Left hindlimb (tissue), 1 donor: ENCODE measurements at places on chromosomes 13 and 19.
A peak's percentile ranks its signal among the peaks of the same experiment; 100 is the strongest.

DNA sequence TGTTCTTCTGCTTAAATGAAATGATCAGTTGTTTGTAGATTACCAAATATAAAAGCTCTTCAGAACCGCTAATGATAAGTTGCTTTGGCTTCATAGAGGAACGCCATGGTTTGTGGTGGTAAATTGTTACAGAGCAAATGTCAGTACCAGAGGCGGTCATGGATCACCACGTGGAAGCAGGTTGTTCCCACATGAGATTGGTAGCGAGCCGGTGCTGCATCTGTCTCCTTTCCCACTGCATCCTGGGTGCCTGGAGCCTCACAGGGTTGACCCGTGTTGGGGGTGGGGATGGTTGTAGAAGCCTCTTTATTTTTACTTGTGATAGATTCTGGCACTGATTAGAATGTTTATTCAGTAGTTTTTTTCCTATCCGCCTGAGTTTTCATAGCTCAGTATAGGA, 14.7 kb downstream of the GARRE1 start:
- DNase-seq, result peak; percentile 62

DNA sequence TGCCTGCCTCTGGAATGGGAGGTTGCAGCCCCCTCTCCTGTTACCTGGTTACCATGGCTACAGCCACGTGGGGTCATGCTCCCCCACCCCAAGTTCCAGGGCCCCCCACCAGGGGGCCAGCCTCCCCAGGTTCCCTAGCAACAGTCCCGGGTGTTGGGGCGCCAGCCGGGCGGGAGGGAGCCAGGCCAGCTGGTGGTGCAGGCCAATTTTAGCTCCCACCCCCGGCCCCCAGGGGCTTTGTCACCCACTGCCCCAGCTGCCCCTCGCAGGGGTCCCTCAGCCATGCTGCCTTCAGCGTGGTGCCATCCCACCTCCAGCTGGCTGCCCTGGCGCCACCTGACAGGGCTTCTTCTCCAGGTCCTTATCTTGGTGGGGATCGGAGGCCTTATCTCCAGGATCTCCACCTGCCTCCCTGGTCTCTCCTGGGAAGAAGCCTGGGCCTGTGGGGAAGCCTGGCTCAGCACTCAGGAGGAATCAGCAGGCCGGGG, 3.0 kb downstream of the MARK4 start:
- no peak for DNase-seq

GRCh38 chr13:49859560-49859959, 67.1 kb upstream of the KPNA3 start:
- DNase-seq, result no peak

DNA sequence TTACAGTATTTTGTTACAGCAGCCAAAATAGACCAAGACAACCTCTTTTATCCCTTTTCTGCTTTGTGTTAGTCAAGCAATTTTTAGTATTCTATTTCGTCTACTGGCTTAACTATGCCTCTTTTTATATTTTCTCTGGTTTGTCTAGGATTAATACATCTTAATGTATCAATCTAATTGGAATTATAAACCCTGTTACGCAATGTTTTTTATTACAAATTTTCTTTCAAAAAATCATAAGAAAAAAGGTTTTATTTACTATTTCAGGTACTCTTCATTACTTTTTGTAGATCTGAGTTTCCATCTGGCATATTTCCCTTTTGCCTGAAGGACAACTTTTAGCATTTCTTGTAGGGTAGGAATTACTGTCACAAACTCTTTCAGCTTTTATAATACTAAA, 275.3 kb downstream of the DIAPH3 start:
- DNase-seq, result no peak

DNA sequence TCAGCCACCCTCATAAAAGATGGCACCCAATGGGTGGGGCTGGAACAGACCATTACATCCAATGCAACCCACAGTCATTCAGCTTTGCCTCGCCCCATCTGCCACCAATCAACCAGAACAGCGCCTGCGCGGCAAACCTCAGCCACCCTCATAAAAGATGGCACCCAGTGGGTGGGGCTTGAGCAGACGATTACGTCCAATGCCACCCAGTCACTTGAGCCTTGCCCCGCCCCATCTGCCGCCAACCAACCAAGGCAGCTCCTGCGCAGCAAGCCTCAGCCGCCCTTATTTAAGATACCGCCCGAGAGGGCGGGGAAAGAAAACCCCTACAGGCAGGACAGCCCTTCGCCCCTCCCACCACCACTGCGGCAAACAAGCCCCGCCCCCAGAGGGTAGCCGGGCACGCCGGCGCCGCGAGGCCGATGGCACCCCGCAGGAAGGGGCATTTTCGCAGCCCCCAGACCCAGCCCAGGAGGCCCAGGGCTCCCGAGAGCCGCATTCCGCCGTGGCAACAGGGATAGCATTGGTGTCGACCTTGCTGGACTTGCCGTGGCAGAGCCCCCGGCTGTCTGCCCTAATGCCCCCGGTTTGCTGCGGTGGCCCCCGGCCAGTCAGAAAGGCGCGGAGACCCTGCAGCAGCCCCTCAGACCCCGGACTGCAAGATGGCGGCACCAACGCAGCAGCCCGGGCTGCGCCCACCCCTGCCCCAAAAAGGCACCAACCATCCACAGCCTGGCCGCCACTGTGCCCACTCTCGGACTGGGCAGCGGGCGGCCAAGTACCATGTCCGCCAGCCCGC, 675 bp downstream of the PEG3 start:
- DNase-seq, result peak; percentile 97

- no peak for DNase-seq
Measured at GRCh38 chr13:80630685-80631121, 289.8 kb upstream of the SPRY2 start.

DNA sequence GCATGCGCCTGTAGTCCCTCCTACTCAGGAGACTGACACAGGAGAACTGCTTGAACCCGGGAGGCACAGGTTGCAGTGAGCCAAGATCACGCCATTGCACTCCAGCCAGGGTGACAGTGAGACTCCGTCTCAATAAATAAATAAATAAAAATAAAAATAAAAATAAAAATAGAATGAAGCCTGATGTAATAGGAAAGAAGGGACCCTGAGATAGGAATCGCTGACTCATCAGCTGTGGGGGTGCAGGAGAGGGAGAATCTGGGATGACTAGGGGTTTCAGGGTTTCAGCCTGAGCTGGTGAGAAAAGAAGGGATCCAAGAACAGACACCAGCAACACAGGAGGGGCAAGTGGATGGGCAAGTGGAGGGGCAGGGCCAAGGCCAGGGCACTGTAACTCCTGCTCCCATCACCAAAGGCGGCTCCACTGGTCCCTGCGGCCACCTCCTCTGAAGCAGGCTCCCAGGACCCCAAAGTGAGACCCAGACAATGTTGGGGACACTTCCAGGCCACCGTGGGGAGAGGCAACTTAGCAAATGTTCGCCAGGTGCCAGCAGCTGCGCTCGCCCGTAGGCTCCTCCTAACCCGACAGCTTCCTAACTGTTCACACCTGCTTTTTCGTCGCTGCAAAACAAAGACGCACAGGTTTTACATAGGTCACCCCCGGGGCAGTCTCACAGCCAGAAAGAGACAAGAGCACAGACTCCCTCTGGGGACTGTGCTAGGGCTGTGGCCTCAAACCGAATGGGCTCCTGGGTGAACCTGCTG, 1.2 kb downstream of the HAUS8 start:
- no peak for DNase-seq

DNA sequence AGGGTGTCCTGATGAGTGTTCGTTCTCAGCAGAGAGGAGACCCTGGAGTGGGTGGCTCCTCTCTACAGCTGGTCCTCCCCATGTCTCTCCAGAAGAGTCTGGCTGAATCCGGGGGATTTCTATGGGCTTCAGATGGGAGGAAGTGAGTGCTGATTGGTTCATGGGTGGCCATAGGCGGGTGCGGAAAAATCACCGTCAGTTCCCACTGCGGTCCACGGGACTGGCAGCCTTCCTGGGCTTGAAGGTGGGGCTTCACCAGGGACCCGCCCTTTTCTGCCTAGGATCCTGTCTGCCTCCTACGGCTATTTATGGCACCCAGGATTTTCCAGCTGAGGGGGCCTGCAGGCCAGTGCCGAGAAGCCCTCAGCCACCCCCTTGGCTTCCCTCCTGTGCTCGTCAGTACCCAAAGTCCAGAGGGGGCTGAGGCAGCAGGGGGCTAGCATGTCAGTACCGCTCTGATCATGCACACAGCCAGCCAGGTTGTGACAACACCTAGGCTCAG, 18.4 kb downstream of the CPB2 start:
- DNase-seq, result no peak

DNA sequence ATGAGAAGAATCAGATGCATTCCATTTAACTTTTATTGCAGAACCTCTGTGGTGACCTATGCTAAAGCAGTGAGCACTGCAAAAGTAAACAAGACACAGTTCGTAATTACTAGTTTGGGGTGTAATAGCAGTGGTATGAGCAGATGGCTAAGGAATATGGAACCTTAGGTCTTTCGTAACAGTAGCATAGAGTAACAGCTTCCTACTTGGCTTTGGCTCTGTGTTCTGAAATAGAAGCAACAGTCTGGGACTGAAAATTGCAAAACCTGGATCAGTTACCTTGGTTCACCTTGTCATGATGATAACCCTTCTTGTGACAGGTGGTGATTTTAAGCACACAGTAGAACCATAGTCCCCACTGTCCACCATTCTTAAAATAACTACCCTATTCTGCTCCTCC, 303.4 kb downstream of the GPC6 start:
- no peak for DNase-seq

DNA sequence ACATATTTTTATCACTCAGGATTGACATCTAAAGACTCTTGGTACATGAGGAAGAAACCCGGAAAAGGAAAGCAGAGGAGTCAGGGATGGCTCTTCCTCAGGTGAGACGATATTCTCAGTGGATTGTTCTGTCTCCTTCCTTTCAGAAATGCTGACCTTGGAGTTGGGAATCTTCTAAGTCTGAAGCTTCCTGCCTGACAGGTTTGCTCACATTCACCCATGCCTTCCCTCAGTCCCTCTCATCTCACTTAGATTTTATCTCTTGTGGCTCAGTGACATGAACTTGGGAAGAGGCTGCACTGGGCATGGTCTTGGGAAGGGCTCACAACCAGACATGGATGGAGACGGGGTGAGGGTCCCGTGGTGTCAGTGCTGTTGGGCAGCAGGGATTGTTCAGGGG, 6.7 kb downstream of the ZNF525 start:
- DNase-seq, result no peak

- DNase-seq, result no peak
Measured at GRCh38 chr13:110436276-110436675, 125.2 kb downstream of the RAB20 start.

DNA sequence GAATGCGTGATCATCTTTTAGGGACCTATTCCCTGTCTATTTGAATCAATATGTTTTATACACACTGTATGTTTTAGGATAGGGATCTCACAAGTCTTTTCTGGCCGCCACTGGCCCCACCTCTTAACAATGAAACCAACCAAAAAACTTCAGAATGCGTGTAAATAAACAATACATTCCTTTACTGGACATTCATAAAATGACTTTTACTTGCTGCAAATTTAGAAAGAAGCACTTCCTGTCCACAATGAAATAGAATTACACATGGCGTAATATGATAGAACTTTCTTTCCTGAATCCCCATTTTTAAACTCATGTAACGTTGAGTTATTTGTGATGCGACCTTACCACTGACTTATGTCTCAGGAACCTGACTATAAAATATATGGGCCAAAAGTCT, 233.6 kb downstream of the SLITRK6 start:
- no peak for DNase-seq

DNA sequence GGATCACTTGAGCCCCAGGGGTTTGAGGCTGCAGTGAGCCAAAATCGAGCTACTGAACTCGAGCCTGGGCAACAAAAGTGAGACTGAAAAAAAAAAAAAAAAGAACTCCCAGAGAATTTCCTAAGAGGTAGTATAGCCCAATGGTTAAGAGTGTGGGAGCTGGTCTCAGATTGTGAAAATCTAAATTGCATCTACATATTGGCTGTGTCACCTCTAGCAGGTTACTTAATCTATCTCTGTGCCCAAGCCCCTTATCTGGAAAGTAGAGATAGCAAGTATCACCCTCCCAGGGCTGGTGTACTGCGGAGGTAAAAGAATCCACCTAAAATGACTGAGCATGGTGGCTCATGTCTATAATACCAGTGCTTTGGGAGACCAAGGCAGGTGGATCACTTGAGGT, 3.7 kb upstream of the PLAUR start:
- DNase-seq, result no peak

- no peak for DNase-seq
Measured at GRCh38 chr13:29893438-29893837, 43.0 kb upstream of the UBL3 start.

- DNase-seq, result no peak
Measured at GRCh38 chr13:19606737-19607136, 26.7 kb upstream of the MPHOSPH8 start.

DNA sequence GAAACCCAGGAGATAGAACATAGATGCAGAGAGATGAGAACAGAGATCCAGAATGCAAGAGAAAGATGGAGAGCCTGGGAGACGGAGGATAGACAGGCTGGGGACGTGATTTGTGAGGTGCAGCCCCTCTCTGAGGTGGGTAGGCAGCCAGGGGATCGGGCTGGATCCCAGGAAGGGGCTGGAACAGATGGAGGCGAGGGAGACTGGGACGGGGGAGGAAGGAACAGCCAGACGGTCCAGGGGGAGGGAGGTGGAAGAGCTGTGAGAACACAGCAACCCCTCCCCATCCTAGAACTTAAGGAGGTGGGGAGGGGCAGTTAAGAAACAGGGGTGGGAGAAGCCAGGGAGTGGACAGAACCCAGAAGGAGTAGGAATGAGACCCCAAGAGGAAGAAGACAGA, 3.1 kb downstream of the SLC17A7 start:
- no peak for DNase-seq

GRCh38 chr19:17772172-17772571, 20.9 kb downstream of the FCHO1 start:
- DNase-seq, result no peak

GRCh38 chr13:31199527-31199848, 287 bp upstream of the B3GLCT start:
- DNase-seq, result no peak
